ENCODE measurements at places on chromosomes 7 and 10.

DNA sequence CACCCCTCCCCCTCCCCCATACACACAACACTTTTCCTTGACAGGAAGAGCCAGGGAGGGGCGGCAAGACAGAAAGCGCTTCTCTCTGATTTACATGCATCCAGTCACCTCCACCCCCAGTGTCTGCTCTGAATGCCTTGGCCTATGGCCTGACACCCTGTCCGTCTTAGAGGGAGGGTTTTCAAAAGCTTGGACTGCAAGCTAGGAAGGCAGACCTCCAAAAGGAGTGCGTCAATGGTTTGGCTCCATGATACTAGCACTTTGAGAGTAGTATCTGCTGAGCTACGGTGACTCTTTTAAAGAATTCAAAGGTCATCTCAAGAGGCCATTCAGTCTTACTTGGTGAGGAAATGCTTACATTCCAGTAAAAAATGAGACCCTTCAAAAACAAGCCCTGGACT is 20.3 kb upstream of the PAX2 start:
- DNase-seq: no peak

DNA sequence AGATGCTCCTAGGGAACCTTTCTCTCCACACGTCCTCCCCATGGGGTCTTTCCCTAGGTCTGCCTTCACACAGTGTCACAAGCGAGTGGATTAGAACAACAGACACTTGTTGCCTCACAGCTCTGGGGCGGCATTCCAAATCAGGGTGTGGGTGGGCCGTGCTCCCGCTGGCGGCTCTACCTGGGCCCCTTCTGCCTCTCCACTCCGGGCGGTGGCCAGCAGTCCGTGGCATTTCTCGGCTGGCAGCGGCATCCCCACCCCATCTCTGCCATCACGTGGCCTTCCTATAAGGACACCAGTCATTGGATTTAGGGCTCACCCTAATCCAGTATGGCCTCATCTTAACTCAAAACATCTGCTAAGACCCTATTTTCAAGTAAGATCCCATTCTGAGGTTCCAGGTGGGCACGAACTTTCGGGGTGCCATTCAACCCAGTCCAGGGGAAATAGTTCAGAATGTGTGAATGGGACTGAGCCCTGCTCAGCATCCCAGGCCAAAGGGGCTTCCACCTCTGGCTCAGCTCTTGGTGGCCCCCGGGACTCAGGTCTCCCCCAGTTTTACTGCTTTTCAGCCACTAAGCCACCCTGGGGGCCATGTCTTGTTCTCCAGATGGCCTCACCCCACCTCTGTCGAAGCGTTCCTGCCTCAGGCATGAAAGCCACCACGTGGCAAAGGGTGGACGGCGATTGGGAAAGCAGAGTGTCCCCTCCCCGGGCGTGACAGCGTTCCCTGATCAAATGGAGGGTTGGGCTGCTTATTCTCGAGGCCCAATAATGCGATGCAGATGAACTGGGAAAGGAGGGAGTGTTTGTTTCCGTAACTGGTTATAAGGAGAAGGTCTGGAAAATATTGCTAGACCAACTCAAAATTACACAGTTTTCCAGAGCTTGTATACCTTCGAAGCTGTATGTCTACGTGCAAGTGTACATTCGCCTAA is 350.0 kb downstream of the GLRX3 start:
- DNase-seq: no peak

DNA sequence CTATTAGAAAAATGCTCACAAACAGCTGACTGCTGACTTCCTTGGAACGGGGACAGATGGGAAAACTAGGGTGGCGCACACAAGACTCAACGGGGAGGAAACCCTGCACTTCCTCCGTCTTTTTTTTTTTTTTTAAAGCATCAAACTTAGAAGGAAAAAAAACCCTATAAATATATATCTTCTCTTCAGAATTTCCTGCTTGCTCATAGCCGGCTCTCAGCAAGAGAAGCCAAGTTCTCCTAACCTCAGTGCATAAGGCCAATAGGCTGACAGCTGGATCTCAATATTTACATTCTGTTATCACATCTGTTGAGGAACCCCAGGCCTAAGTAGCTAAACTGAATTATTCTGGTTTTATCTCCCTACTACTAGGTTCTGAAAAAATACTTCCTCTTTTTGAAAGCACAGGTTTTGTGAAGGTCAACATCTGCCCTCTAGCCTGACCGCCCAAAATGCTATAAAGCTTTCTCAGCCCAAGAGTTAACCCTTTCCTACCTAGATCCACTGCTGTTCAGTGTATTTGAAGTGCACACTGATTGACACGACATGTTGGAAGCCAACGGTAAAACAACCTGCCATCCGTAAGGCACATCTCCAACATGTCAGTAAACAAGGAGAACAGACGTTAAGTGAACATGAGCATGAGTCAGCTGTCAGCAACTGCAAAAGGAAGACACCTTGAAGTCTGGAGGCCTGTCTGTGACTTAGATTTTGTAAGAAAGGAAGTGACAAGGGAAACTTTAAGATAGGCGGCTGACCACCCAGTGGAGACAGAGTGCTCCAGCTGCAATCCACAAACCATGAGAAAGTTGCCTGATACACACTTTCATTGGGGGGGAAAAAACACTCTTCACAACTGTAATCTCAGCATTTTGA is 83.8 kb downstream of the EBLN1 start:
- DNase-seq: no peak

DNA sequence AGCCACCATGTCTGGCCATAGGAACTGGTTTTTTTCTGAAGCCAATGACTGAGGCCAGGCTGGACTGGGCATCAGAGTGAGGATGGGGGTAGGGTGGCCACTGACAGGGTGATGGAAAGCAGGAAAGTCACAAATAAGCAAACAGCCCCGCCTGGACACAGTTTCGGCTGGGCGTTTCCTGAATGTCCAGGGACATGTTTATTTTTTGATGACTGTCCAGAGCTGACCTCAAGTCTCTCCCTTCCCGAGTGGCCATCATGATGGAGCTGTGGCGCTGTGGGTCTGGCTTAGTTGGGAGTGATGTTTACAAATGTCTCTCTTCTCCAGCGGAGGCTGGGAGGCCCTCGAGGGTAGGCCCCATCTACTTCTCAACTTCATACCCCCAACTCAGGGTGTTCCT is 37.1 kb upstream of the COMTD1 start:
- no peak for DNase-seq

DNA sequence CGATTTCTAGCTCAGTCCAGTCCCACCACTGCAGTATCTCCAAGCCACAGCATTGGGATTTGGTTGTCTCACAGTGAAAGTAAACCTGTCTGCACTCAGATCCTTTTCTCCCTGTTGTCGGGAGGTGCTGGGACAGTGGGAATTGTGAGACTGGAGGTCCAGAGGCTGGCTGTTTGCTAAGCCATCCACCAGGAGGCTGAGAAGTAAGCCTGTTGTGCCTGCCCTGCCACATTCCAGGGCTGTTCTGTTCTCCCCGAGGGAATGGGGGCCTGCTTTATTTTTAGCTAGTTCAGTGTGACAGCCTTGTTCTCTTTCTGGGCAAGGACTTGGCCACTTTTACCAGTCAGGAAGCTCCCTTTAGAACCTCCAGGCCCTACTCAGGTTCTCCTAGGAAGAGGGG is 54.9 kb downstream of the HK1 start:
- no peak for DNase-seq

- no peak for DNase-seq
These were observed 27.3 kb upstream of the ECHDC3 start for GRCh38 chr10:11714750-11715365.

GRCh38 chr10:79393221-79393923 is 46.1 kb downstream of the PPIF start:
- DNase-seq: no peak

- no peak for DNase-seq
These were observed 21.4 kb upstream of the ODAD2 start for GRCh38 chr10:28020080-28020860.

GRCh38 chr7:139914306-139915267 is 85.5 kb downstream of the TBXAS1 start:
- DNase-seq: no peak

DNA sequence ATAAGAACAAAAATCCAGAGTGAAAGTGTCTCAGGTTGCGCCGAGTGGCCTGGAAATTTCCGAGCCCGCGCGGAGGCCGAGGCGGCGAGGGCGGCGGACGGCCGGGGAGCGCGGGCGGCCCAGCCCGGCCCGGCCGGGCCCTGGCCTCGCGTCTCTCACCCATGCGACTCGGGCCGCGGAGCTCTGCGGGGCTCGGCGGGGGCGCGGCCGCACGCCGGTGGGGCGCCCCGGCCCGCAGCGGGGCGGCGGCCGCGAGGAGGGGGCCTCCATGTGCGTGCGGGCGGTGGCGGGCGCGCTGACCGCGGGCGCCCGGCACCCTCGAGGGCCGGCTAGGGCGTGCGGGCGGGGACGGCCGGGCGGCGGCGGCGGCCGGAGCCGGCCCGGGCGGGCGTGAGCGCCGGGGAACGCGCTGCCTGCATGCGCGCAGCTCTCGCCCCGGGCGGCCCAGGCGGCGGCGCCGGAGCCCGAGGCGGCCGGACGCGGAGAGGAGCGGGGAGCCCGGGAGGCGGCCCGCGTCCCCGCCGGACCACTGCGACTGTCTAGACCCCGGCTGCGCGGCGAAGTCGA is 302 bp upstream of the EN2 start:
- DNase-seq: no peak

- DNase-seq: no peak
These were observed 7.2 kb upstream of the BHLHA15 start for GRCh38 chr7:98203964-98204605.

DNA sequence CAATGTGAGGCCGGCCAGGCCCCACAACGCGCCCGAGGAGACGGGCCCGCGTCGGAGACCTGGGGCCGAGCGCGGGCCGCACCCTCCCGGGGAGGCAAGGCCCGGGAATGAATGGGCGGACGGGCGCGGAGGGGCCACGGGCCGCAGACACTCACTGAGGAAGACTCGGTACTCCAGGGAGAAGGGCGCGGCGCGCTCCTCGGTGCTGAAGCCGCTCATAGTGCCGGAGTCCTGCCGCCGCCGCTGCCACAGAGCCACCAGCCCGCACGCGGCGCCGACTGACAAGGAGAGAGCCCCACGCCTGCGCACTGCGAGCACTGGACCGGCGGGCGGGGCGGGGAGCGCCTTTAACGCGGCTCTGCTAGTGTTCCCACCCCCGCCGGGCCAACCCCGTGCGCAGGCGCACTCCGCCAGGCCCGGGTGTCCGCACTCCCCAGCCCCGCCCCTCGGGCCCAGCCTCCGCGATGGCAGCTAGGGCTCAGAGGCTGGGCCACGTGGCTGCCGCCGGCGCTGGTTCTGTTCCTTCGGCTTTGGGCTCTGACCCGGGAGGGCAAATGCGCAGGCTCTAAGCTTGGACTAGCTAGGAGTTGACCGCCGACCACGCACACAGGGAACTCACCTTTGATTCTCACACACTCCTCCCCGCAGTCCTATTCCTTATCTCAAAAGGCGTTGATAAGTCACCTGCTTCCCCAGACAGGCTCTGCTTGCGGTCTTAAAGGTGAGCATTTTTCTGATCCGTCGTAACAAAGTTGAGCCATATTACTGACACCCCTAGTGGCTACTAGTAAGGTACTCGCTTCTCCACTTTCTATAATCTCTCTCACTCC is at the start of gene PPA1:
TSS of gene PPA1 (minus strand) at position 321 of the 830 bp plus-strand sequence. CDS start at position 219, 102 bp downstream.
- DNase-seq: peak; percentile 86

DNA sequence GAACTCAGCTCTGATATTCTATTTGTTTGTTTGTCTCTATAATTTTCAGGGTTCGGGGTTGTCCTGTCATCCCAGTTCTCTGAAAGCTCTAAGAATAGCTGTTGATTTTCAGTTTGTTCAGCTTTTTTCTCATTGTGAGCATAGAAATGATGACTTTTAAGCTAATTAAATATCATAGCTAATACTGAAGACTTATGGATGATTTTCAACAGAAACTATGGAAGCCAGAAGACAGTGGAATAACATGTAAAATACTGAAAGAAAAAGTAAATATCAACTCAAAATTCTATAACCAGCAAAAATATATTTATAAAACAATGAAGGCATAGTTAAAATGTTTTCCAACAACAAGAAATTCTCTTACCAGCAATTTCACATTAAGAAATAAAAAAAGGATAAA is 96.4 kb upstream of the ETV1 start:
- DNase-seq: no peak

GRCh38 chr10:20991526-20991925 is 94.4 kb upstream of the NEBL start:
- no peak for DNase-seq

GRCh38 chr7:118642396-118642795 is 417.9 kb downstream of the ANKRD7 start:
- DNase-seq: no peak
